Activated CD4-positive, alpha-beta T cell treated with anti-CD3 and anti-CD28 coated beads, Interleukin-2, Interleukin-4, amounts not matched to agents 100 ng/mL and 50 ng/mL, durations not matched to agents 16 hours and 8 hours (primary cell): ENCODE measurements at places on chromosomes 12 and 14.

DNA sequence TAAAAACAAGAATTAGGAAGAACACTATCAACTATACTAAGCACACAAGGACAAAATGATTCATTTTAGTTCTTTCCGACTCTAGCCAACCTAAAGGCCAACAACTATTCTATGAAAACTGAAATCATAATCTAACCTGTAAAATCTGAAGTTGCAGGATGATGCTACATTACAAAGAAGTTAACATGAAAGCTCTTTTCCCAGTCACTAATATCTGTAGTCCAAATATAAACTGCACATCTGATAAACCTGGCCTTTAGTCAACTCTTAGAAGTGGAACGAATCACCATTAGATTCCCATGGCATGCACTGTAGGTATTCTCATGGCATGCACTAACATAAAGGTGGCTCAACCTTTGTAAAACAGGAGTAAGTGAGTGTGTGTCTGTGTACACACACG lies 41.7 kb downstream of the BLTP3B start:
- DNase-seq = peak; percentile 45

DNA sequence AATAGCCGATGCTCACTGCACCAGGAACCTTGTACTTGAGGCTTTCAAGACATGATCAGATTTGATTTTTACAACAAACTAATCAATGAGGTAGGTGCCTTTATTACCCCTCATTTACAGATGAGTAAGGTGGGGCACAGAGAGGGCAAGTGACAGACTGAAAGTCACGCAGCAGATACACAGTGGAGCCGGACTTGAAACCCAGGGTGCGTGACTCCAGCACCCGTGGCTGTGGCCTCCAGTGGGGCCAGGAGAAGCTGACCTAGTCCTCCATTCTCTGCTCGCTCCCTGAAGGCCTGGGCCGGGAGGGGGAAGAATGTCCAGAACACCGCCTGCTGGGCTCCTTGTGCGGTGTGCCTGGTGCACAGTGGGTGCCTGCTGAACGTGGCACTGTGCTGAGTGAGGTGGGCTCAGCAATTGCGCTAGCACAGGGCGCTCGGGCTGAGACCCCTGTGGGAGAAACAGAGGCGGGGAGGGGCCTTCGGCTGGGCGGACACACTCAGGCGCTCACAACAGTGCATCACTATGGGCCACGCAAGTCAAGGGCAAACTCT lies 125.2 kb downstream of the CALM1 start:
- no peak for DNase-seq

GRCh38 chr12:45273717-45274271 lies 57.9 kb downstream of the ANO6 start:
- no peak for DNase-seq

- DNase-seq = no peak
Measured at GRCh38 chr12:19915392-19916195, 452.7 kb upstream of the PDE3A start.

- DNase-seq = no peak
Measured at GRCh38 chr12:110694330-110694901, 5.5 kb upstream of the HVCN1 start.
